ENCODE measurements at places on chromosomes 12 and 14. TPM values are rescaled to one million over a fixed set of nuclear protein-coding genes. Genes with fewer than 3 reads are reported as not detected.

Gene PTCSC3
- total RNA-seq = not detected

Gene GALNT8
- 1.5 TPM for total RNA-seq

Gene ZFYVE21
- 74.1 TPM for total RNA-seq

Gene GPR68
- total RNA-seq = 1.8 TPM

Gene KLRD1
- not detected for total RNA-seq

Gene MGAT4C
- total RNA-seq = not detected

Gene SCN8A
- 0.58 TPM for total RNA-seq

Gene KLRC2
- total RNA-seq = not detected

Gene NYNRIN
- 6.2 TPM for total RNA-seq

Gene KRT79
- total RNA-seq = not detected

Gene PCED1B
- 9.0 TPM for total RNA-seq

Gene ADGRD1
- total RNA-seq = not detected

Gene ZDHHC22
- total RNA-seq = not detected

Gene BTG1
- 15.8 TPM for total RNA-seq

Gene IL26
- not detected for total RNA-seq

Gene GSKIP
- 34.8 TPM for total RNA-seq

Gene KLHDC1
- total RNA-seq = 0.17 TPM

Gene SERPINA1
- 15.3 TPM for total RNA-seq

Gene PIWIL1
- total RNA-seq = not detected

Gene KRT78
- not detected for total RNA-seq

Gene KRT75
- not detected for total RNA-seq

Gene ACACB
- total RNA-seq = 1.3 TPM

Gene KLRC1
- total RNA-seq = not detected

Gene SP1
- total RNA-seq = 29.2 TPM

Gene SLC6A12
- total RNA-seq = not detected

Gene CLEC2A
- not detected for total RNA-seq

Gene TAPBPL
- 6.5 TPM for total RNA-seq

Gene SERPINA3
- 4.7 TPM for total RNA-seq

Gene TMPRSS12
- not detected for total RNA-seq

Gene SERPINA12
- not detected for total RNA-seq

Gene ASB2
- total RNA-seq = 1.4 TPM

Gene SIX4
- total RNA-seq = 11.4 TPM

Gene NDRG2
- total RNA-seq = 16.0 TPM

Gene ARHGAP9
- 1.2 TPM for total RNA-seq

Gene CACNA1C
- total RNA-seq = not detected

Gene OR4E2
- total RNA-seq = not detected

Gene KLRC4
- total RNA-seq = not detected

Gene TAS2R43
- total RNA-seq = not detected

Gene FOXN4
- total RNA-seq = not detected

Gene KRT3
- 0.06 TPM for total RNA-seq

Gene CLEC1A
- not detected for total RNA-seq

Gene TBX5
- not detected for total RNA-seq

Gene DBX2
- total RNA-seq = not detected

Gene RNASE1
- total RNA-seq = not detected

Gene PTPRQ
- total RNA-seq = not detected

Gene ART4
- not detected for total RNA-seq

Gene ARHGEF25
- total RNA-seq = 1.3 TPM

Gene GLI1
- 0.51 TPM for total RNA-seq

Gene CPM
- total RNA-seq = 35.0 TPM

Gene BRI3BP
- 25.7 TPM for total RNA-seq

Gene MED6
- total RNA-seq = 29.0 TPM

Gene DCN
- total RNA-seq = 12.5 TPM

Gene CARMIL3
- total RNA-seq = 0.07 TPM

Gene STXBP6
- total RNA-seq = 0.63 TPM

Gene LYZ
- total RNA-seq = not detected

Gene GRIP1
- total RNA-seq = 3.0 TPM
